Lung (tissue), 17 donors: ENCODE measurements at places on chromosomes 6 and 20. TPM values are rescaled to one million over a fixed set of nuclear protein-coding genes. Genes with fewer than 3 reads are reported as not detected.

DNA sequence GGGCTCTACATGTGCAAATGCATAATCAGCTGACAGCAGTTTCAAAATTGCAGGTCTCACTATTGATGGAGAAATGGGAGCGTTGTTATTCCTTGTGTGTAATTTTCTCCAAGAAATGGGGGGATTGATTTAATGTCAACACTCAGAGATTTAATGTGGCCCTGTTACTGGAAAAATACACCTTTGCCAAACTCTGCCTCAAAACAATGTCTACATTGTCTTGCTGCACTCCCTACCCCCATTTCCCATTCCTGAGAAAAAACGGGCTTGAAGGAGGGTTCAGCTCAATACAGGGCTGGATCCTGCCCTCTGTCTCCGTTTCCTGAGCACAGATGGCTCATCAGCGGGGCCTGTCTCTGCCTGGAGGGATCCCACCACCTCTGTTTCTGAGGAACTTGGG, 18.4 kb downstream of the EDN3 start:
- peaks cover 3% of the 10 kb centered on the region for H3K4me1 ChIP-seq
- DNase-seq: no peak
- H3K27ac ChIP-seq: no peak overlapping the region
- no peaks in the 10 kb centered on the region for H3K27me3 ChIP-seq
- no peak overlapping the region for H3K4me3 ChIP-seq
- no peaks in the 10 kb centered on the region for H3K36me3 ChIP-seq

DNA sequence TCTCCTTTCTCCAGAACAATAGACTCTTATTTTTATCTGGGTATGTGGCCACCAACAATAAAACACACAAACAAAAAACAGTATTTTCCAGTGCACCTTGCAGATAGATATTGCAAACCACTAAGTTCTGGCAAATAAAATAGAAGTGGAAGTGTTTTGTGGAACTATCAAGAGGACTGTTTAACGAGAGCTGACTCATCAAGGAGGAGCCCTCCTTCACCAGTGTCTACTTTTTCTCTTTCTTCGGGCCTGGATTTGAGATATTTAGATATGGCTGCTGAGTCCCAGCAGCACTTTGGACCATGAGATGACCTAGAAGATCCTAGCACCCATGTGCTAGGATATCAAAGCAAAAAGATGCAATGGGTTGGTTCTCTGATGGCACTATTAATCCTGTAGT, 154.7 kb downstream of the AIG1 start:
- H3K27ac ChIP-seq: no peak overlapping the region
- no peak overlapping the region for H3K4me3 ChIP-seq
- no peaks in the 10 kb centered on the region for H3K36me3 ChIP-seq
- H3K27me3 ChIP-seq: no peaks in the 10 kb centered on the region

Gene SERPINB6
- total RNA-seq: 113 TPM

DNA sequence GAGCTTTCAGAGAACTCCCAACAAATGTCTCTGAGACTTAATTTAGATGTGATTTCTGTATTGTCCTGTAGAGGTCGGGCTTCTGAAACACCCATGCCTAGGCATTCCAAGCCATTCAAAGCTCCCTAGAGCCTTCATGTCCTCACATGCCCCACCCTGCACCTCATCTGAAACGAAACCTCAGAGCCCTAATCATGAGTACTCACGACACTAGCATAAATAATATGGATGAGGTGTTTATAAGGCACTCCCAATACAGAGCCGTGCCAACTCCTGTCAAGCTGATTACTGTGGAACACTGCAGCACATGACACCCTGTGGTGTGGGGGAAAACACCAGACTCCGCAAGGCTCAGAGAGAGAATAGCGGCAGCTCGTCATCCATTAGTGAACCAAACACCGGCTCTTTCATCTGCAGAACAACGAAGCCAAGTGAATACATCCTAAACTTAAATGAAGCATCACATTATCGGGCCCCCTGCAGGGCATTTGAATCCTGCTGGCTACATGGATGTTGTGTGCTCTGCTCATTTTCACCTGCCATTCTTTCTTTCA, 83.8 kb downstream of the FNDC1 start:
- H3K27me3 ChIP-seq: no peaks in the 10 kb centered on the region
- no peak overlapping the region for H3K27ac ChIP-seq
- DNase-seq: no peak
- H3K36me3 ChIP-seq: no peaks in the 10 kb centered on the region
- H3K4me1 ChIP-seq: no peaks in the 10 kb centered on the region
- H3K4me3 ChIP-seq: no peak overlapping the region

GRCh38 chr6:78709021-78709420, 158.3 kb upstream of the IRAK1BP1 start:
- no peaks in the 10 kb centered on the region for H3K4me1 ChIP-seq
- no peak for DNase-seq
- no peak overlapping the region for H3K27ac ChIP-seq
- no peak overlapping the region for H3K4me3 ChIP-seq
- no peaks in the 10 kb centered on the region for H3K27me3 ChIP-seq
- H3K36me3 ChIP-seq: no peaks in the 10 kb centered on the region

Gene TBXT
- not detected for total RNA-seq

GRCh38 chr20:40335901-40336351, 353.1 kb downstream of the MAFB start:
- peaks cover 4% of the 10 kb centered on the region for H3K4me1 ChIP-seq
- peak; percentile 66 for DNase-seq
- no peaks in the 10 kb centered on the region for H3K27me3 ChIP-seq
- H3K27ac ChIP-seq: no peak overlapping the region
- no peaks in the 10 kb centered on the region for H3K36me3 ChIP-seq
- no peak overlapping the region for H3K4me3 ChIP-seq

Gene C6orf163
- total RNA-seq: 2.4 TPM

DNA sequence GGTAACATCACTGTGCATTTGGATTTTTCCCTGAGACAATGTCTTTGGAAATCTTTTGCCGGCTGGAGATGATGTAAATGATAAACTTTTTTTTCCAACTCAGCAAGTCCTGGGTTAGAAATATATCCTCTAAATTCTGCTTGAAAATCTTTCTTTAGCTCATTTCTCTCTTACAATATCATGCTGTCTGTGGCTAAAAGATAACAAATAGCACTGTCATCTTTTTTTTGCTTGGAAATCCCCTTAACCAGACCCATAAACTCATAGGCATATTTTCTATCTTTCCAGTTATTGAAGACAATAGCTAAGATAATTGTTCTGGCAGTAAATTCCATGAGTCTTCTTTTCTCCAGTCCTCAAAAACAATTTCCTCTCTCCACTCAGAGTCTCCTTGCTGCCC, 481.5 kb downstream of the NKAIN2 start:
- no peaks in the 10 kb centered on the region for H3K36me3 ChIP-seq
- no peaks in the 10 kb centered on the region for H3K4me1 ChIP-seq
- H3K27me3 ChIP-seq: no peaks in the 10 kb centered on the region
- H3K4me3 ChIP-seq: no peak overlapping the region
- DNase-seq: no peak

Gene SLC17A3
- total RNA-seq: not detected

DNA sequence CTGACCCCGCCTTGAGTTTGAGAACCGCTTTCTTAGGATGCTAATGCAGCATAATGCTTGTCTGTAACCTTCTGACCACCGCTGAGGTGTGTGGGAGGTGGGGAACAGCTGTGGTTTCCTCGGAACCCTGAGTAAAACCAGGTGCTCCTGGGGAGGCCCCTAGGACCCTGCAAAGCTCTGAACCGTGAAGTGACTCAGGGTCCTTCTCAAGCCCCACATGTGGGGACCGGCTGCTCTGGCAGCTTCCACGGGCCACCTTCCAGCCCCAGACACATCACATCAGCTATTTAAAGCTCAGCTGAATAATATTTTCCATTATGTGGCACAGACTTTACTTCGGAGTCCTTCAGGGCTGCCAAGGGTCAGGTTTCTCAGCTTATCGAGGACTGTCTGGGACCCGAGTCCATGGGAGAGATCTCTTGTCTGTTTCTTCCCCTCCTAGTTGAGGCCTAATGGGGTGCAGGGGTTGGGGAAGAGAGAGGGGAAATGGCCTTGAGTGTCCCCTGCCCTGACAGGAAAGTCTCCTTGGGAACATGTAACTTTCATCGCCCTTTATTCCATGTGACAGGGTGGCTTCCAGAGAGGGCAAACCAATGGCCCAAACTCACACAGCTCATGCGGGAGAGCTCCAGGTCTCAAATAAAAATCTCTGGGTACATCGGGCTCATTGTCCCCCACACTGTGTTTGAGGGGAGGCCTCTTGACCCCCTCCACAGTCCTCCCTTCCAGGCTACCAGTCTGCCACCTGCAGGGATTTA, 186.1 kb upstream of the SLC24A3 start:
- no peaks in the 10 kb centered on the region for H3K27me3 ChIP-seq
- no peaks in the 10 kb centered on the region for H3K4me1 ChIP-seq
- H3K4me3 ChIP-seq: no peak overlapping the region
- no peaks in the 10 kb centered on the region for H3K36me3 ChIP-seq
- DNase-seq: no peak

DNA sequence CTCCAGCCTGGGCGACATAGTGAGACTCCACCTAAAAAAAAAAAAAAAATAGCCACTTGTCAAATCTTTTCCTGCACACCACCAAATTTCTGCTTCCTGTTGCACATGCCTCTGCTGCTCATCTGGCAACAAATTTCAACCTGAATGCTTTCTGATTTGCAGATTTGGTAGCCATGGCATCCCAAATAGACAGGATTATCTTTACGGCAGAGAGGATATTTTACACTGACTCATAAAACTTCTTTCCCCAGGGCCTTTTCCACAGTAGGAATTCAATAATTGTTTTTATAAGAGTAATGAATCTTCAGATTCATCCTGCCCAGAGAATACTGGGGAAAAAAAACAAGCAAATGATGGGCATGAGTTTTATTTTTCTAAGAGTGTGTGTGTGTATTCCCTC, 264.6 kb downstream of the FRK start:
- no peaks in the 10 kb centered on the region for H3K4me1 ChIP-seq
- peaks cover 5% of the 10 kb centered on the region for H3K27me3 ChIP-seq
- H3K36me3 ChIP-seq: no peaks in the 10 kb centered on the region
- no peak for DNase-seq

GRCh38 chr20:62352402-62353288, 14.5 kb downstream of the LAMA5 start:
- peaks cover 31% of the 10 kb centered on the region for H3K4me1 ChIP-seq
- H3K27me3 ChIP-seq: no peaks in the 10 kb centered on the region
- no peak overlapping the region for H3K4me3 ChIP-seq

Gene MYBL2
- 4.7 TPM for total RNA-seq

- no peaks in the 10 kb centered on the region for H3K36me3 ChIP-seq
- DNase-seq: peak; percentile 85
- peaks cover 41% of the 10 kb centered on the region for H3K4me1 ChIP-seq
- H3K27me3 ChIP-seq: no peaks in the 10 kb centered on the region
- H3K27ac ChIP-seq: no peak overlapping the region
These were observed 300.9 kb downstream of the LAMA2 start for GRCh38 chr6:129183681-129184301.

- H3K27ac ChIP-seq: peak overlapping the region; percentile 37
- no peaks in the 10 kb centered on the region for H3K27me3 ChIP-seq
- no peak overlapping the region for H3K4me3 ChIP-seq
- no peak for DNase-seq
These were observed 10.0 kb upstream of the POU5F1 start for GRCh38 chr6:31180500-31180899.

DNA sequence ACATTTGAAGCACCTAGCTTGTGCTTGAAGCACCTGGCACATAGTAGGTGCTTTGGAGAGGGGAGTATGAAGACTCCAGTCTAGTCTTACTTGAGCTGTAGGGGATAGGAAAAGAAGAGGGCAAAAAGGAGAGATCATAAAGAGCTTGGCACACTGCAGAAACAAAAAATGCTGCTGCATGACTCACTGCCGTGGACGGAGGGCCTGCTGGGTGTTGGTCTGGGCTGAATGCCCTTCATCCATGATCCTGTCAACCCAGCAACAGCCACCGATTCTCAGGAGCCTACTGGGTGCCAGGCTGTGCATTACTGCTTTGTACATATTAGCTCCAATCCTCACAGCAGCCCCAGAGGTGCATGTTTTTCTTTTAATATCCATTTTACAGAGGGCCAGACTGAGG, 6.0 kb downstream of the PDYN start:
- H3K27ac ChIP-seq: no peak overlapping the region
- no peaks in the 10 kb centered on the region for H3K36me3 ChIP-seq
- H3K27me3 ChIP-seq: peaks cover 2% of the 10 kb centered on the region
- no peak overlapping the region for H3K4me3 ChIP-seq

GRCh38 chr6:36196113-36196879, at the start of gene BRPF3:
TSS of gene BRPF3 (plus strand) at chr6:36196744. CDS start at chr6:36200323, 3,579 bp downstream.
- H3K27ac ChIP-seq: peak within 1 kb of the TSS; percentile 95
- H3K27me3 ChIP-seq: no peaks in the 10 kb centered on the region
- H3K36me3 ChIP-seq: peaks cover 20% of the 10 kb centered on the region
- peaks cover 3% of the 10 kb centered on the region for H3K4me1 ChIP-seq

DNA sequence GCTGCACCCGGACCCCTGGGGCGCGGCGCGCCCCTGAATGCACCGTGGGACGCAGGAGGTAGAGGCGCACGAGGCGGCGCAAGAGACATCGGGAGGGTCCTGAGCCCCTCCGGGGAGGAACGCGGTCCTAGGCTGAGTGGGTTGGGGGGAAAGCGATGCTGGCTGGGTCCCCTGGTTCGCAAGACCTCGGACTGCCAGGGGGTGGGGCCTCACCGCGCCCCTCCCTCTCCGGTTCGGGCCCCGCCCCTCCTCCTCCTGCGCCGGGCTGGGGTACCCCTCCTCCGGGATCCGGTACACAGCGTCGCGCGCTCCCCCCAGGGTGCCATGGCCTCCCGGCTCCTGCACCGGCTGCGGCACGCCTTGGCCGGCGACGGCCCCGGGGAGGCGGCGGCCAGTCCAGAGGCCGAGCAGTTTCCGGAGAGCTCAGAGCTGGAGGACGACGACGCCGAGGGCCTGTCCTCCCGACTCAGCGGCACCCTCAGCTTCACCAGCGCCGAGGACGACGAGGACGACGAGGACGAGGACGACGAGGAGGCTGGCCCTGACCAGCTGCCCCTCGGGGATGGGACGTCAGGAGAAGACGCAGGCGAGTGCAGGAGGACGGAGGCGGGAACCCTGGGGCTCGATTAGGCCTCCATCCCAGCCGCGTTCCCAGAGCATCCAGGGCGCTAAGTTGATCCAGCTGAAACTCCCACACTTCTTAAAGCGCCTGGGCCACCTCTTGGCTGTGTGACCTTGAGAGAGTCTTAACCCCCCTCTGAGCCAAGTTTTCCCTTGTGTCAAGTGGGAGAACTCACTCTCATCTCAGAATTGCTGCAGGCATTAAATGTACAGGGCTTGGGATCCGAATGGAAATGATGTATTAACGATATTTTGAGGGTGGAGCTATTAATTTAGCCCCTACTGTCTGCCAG, 541 bp downstream of the SNX21 start:
- peaks cover 7% of the 10 kb centered on the region for H3K36me3 ChIP-seq
- no peaks in the 10 kb centered on the region for H3K27me3 ChIP-seq
- H3K27ac ChIP-seq: peak overlapping the region; percentile 90
- peak; percentile 87 for DNase-seq

- no peak overlapping the region for H3K27ac ChIP-seq
- no peak for DNase-seq
- no peaks in the 10 kb centered on the region for H3K36me3 ChIP-seq
- H3K4me3 ChIP-seq: no peak overlapping the region
These were observed 60.9 kb downstream of the PLCB4 start for GRCh38 chr20:9129756-9130155.

Gene MACROD2
- 21.1 TPM for total RNA-seq
